ENCODE measurements at places on chromosomes 12 and 14.

DNA sequence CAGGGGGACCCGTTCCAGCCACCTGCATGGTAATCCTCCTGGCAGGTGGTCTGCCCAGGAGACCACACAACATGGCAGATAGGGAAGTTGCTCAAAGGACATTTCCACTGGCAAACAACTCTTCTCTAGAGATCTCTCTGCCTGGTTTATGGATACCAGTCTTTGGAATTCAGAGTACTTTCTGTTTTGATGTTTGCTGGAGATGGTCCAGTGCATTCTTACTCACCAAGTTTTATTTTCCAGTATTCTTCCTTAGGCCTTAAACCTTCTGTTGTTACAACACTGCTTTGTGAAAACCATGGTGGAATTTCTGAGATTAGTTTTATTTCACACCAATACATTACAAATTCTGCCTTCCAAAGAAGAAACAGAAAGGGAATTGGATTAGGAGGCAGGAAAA lies 428.3 kb downstream of the FUT8 start:
- no peak for DNase-seq

DNA sequence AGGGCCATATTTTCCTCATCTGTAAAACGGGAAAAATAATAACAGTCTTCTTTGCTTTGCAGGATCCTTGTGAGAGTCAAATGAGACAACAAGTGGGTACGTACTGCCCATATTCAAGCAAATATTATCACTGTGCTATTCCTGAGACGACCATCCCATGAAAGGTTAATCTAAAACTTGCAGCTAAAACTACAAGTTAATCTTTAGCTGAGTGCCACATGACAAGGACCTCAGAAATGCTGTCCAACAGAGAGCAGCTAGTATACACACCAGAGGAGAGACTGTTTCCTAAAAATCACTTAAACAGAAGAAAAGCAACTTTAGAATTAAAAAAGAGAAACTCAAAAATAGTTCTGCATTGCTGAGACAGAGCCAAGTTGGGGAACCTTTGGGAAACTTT lies 162.7 kb upstream of the TMTC2 start:
- DNase-seq = no peak

DNA sequence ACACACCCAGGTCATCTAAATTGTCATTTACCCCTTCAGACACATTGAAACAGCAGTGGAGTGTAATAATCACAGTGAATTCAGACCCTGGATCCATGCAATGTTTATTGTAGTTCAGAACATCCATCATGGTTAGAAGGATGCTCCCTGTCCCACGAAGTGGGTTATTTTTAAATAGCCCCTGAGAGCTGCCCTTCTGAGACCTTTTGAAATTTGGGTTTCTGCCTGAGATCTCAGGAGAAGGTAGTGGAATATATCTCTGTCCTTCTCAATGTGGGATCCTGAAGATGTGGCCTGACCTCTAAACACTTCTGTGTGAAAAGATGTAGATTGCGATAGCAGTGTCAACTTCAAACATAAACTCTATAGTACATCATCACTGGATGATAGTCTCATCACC lies 1080.6 kb downstream of the TMEM121 start:
- no peak for DNase-seq

DNA sequence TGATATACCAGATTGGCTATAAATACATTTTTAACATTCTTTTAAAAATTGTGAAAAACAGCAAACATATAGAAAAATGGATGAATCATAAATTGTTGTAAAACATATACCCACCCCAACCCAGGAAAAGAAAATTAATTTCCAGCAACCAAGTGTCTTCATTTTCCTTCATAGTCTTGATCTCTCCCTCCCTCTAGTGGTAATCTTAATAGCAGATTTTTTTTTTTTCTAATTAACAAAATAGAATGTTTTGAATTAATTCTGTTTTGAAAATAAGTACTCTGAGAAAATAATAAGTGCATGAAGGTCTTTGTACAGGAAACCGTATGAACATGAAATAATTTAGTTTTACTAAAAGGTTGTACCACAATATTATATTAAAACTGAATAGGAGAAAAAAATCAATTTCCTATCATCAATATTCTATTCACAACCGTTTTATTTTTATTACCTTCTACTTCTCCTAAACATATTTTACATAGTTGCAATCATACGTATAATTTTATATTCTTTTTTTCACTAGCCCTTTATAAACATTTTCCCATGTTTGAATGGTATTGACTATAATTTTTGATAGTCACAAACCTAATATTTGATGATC lies 7.0 kb downstream of the ETNK1 start:
- no peak for DNase-seq

DNA sequence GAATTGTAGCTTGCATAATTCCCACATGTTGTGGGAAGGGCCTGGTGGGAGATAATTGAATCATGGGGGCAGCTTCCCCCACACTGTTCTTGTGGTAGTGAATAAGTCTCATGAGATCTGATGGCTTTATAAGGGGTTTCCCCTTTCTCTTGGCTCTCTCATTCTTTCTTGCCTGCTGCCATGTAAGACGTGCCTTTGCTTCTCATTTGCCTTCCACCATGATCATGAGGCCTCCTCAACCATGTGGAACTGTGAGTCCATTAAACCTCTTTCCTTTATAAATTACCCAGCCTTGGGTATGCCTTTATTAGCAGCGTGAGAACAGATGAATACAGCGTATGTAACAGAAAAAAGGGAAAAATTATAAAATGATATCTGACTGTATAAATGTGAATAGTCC lies 21.1 kb downstream of the C12orf71 start:
- no peak for DNase-seq

- DNase-seq = no peak
Observed at GRCh38 chr12:87901457-87901856, 127.7 kb downstream of the C12orf50 start.

DNA sequence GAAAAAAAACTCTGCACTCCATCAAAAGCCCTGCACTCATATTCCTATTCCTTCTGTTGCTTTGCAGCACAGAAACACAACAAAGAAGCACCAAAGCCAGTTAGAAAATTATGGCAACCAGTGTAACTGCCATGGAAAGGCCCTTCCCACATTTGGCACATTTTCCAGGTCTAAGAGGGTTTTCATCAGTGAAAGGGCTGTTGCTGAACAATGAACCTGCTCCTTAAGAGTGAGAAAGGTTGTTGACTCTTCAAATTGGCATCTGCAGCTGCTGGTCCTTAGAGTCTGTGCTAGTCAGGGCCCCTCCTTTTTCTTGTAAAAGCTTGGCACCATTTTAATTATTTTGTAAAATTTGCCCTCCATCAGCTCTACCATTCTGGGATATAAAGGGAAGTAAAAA lies 378.7 kb upstream of the KITLG start:
- no peak for DNase-seq
